ENCODE measurements at places on chromosomes 16 and 17.

DNA sequence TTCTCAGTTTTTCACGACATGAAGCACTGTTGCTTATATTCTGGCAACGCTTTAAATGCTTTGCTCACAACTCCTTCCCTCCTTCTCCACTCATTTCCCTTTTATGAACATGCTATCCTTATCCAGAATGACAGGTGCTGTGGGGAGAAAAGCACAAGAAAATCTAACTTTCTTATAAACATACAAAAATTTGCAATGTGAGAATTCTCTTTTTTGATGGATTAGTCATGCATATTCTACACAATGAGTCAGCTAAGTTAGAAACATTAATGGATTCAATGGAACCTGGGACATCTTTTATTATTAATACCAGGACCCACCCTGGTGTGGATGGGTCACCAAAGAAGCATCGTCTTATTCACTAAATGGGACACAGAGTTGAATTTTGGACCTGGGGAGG, 234.6 kb upstream of the CDH5 start:
- DNase-seq, result no peak

- DNase-seq, result no peak
Observed at GRCh38 chr17:9220398-9221146, 199.3 kb downstream of the NTN1 start.

- DNase-seq, result no peak
Observed at GRCh38 chr17:81388091-81388611, 7.1 kb upstream of the BAHCC1 start.

- DNase-seq, result peak; percentile 66
Observed at GRCh38 chr16:81885976-81886586, 107.0 kb downstream of the PLCG2 start.

DNA sequence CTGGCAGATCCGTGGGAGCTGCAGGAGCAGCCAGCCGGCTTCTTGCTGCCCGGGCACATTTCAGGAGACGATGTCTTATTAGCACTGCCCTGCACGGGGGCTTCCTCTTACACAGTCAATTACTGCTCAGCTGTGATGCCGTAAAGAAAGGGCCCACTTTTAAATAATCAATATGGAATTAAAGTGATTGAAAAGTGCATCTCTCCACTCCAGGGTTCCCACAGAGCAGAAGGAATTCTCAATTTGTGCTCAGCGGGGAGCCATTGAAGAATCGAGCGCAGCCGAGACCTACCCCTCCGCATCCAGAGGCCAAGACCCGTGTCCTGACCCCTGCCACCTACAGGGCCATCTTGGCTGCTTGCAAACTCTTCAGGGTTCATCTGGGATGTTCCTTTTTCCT, 399.4 kb upstream of the C16orf82 start:
- no peak for DNase-seq

DNA sequence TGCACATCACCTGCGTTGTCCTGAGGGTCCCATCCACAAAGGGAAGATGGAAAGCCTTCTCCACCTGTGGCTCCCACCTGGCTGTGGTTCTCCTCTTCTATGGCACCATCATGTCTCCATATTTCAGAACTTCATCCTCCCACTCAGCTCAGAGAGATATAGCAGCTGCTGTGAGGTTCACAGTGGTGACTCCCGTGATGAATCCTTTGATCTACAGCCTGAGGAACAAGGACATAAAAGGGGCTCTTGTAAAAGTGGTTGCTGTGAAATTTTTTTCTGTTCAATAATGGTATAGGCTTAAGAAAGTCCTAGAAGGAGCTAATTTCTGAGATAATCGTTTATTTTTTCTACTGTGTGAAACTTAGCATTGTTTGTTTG, 18.7 kb downstream of the ZNF200 start:
- no peak for DNase-seq

DNA sequence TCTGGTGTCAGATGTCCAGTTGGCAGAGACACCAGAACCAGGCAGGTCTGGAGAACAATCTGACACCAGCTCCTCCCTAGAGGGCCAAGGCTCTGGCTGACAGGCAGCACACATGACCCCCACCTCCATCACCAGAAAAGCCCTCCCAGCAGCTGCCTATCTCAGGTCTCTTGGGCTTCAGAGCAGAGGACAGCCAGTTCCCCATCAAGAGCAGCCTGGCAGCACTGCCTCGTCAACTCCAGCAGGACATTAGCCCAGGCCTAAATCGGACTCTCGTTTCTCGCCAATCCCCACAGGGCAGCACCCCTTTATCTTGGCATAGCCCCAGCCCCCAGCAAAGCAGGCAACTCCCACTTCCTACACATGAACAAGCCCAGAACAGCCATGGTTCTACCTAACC, 4.4 kb downstream of the JUP start:
- no peak for DNase-seq

DNA sequence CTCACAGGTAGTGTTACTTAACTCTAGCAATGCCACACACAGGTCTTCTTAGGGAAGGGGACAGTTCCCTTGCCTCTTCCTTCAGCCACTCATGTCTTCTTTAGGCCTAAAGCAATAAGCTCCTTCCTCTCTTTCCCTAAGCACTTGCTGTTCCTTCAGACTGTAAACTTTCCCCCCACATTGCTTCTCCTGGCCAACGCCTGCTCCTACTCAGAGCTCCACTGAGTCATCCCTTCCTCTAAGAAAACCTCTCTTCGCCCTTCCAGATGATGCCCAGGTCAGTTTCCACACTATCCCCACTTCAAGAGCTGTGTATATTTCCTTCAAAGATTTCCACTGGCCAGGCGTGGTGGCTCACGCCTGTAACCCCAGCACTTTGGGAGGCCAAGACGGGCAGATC, 12.5 kb upstream of the EPOP start:
- DNase-seq, result no peak

DNA sequence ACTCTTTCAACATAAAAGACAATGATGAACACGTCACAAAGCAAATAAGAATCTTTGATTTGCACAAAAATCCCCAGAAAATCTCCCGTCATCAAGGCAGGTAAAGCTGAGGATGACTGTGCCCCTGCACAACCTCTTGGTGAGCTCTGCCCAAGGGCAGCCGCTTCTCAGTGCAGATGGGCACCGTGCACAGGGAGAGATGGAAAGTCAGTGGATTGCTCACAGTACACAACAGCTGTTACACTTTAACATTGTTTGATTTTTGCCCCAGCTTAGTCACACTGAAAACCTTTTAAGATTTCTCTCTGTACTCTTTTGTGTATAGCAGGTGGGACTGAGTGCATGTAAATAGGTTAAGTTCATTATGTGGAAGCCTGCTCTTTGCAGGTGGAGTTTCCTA, 104.2 kb downstream of the CDK5R1 start:
- no peak for DNase-seq

DNA sequence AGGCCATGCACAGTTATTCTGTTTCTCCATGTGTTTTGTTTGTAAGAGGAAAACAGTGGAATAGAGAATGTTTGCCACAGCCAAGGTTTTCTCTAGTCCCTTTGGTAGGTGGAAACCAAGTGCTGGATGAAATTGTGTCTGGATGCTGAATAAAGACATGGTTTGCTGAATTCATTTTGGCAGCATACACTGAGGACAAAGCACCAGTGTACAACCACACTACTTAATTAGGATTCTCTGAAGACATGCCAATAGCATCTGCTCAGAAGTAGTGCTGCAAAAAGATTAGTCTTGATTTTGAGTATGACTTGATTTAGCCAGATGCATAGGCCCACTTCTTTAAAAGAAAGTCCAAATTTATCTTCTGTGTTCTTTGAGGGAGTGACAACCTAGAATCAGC, 230.5 kb upstream of the CACNG5 start:
- DNase-seq, result no peak

DNA sequence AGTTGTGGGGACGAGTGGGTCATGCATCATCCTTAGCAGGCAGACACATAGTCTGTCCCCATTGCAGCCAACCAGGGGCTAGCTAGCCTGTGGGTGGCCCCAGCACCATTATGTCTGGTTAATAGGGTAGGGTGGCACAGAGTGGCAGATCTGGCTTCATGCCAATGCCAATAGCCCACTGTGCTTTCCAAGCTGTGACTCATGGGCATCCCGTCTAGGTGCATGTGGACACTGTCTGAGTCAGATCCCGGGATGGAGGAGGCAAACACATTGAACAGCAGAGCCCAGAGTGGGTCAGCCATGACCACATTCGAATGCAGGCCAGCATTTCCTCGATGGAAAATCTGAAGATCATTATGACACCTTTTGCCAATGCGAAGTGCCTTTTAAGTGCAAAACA, 2.5 kb downstream of the HS3ST2 start:
- DNase-seq, result no peak

DNA sequence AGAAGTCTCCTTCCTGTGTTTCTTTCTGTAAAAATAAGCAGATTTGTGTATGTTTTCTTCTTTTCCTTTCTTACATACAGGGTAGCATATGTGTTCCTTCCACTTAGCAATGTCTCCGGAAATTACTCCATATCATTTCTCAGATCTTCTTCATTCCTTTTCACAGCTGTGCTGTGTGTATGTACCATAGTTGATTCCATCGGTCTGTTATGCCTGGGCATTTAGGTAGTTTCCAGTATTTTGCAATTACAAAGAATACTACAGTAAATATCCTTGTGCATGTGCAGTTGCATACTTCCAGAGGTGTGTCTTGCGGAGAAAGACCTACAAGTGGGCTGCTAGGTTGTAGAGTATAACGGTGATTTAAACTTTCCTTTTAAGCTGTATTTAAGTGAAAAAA, 69.8 kb downstream of the CLEC16A start:
- DNase-seq, result no peak

DNA sequence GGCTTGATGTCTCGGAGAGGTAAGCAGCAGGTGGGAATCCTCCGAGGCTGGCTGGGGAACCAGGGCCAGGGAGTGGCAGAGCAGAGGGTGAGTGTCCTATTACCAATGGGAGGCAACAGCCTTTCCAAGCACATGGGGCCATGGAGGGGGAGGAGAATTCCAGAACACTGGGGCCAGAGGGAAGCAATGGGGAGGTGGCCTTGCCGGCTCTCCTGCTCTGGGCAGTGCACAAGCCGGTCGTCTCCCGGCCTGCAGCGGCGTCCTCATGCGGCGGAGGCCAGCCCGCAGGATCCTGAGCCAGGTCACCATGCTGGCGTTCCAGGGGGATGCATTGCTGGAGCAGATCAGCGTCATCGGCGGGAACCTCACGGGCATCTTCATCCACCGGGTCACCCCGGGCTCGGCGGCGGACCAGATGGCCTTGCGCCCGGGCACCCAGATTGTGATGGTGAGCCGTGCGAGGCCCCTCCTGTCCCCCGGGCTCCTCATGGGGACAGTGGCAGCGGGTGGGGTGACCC, 21.9 kb downstream of the SGSH start:
- DNase-seq, result no peak

GRCh38 chr16:11140098-11140375, 116.0 kb downstream of the SOCS1 start:
- DNase-seq, result no peak

DNA sequence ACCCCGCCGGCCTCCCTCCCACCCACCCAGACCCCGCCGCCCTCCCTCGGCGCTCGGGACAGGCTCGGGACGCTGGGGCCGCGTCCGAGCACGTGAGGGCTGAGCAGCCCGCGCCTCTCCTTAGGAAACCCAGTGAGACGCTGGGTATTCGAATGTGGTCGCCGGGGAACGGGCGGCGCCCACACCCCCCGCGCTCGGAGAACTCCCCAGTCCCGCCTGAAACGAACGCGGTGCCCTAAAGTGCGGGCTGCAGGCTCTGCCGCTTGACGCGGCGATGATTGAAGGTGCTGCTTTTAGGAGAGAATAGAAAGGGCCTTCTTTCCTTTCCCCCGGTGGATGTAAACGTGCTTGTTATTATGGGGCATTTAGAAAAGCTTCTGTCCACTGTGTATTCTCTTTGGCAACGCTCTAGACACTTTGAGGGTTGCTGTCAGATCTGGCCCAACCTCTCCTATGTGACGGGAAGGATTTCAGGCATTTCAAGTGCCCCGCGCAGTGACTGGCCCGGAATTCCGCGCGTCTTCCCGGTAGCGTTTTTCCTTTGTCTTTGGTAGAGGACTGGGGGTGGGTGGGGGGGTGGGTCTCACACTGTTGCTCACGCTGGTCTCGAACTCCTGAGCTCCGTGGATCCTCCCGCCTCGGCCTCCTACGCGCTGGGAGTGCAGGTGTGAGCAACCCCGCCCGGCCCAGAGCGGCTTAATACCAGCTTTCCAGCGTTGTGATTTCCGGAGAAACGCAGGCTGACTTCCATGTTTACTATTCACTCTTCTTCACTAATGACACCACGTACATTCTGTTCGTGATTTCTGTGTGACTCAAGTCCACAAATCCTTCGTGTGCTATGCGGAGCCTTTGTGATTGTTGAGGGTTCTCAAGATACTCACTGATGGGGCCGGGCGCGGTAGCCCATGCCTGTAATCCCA, 21.8 kb upstream of the FOXK2 start:
- DNase-seq, result peak; percentile 60

DNA sequence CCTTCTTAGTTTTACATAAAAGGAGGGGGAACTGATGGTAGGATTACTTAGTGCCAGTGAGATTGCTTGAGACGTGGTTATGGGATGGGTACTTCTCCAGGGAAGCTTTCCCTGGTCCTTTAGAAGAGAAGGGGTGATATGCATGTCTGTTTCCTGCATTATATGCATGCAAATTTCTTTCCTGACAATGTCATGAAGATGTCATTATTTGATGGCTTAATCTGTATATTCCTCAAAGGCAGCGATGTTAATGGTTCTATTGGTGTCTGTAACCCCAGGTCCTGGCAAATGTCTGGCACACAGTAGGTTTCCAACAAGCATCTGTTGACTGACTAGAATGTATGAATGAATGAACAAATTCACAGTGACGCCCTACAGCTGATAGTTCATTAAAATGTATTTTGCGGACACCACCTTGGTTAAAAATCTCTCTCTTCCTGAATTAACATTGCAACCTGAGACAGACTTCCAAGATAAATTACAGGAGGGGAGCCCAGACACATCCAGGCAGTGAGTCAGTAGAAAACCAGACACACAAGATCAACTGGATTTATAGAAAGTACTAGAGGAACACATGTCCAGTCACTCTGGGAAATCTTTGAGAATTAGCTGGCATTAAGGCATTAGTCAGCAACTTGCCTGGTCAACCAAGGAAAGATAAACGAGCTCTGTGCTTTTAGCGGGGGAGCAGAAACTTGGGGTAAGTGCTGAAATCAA, 293.4 kb downstream of the XYLT1 start:
- DNase-seq, result no peak

GRCh38 chr17:71632328-71632727, 488.5 kb upstream of the SOX9 start:
- no peak for DNase-seq

GRCh38 chr17:81025065-81025740, 9.7 kb upstream of the BAIAP2 start:
- DNase-seq, result no peak

- no peak for DNase-seq
Observed at GRCh38 chr16:67934306-67935100, 2.1 kb downstream of the PSMB10 start.

DNA sequence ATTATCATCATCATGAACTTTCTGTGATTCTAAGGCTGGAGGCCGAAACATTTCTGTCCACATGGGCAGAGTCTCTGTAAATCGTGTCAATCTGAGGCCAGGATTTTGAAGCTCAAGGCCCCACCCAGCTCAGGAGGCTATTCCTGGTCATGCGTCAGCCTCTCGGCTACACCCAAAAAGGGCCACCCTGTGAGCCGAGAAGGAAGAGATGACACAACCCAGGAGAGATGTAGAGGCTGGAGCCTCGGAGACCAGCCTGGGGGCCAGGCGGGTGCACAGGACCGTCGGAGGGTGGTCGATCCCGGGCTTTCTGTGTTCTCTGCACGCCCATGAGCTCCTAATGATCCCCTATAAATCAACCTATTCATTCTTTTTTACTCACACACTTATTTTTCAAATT, 1.1 kb upstream of the CACNG1 start:
- DNase-seq, result no peak

Data from GM13976 (cell line).